SJSA1 (cell line): ENCODE measurements at places on chromosomes 1 and 21.

- no peak overlapping the region for H3K27ac ChIP-seq
- H3K4me3 ChIP-seq = peak overlapping the region; percentile 51
- no peaks in the 10 kb centered on the region for H3K36me3 ChIP-seq
- H3K4me1 ChIP-seq = peaks cover 15% of the 10 kb centered on the region
Observed at GRCh38 chr1:46203738-46204405, 738 bp downstream of the LURAP1 start.

DNA sequence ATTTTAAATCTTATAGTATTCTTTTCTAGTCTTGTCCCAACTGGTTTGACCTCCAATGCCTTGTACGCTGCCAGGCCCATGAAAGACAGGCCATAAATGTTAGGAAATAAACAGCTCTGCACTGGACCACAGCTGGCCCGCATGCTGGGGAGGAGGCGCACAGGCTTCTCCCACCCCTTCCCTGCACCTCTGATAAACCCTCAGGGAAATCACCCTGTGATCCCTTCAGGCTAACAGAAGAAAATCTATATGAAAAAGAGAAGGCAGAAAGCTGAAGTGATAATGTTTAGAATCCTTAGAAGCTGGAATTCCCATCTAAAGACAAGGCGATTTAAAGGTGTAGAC, 41.5 kb downstream of the COLGALT2 start:
- H3K27me3 ChIP-seq = no peaks in the 10 kb centered on the region
- H3K4me3 ChIP-seq = no peak overlapping the region
- no peak overlapping the region for H3K27ac ChIP-seq
- DNase-seq = no peak
- H3K4me1 ChIP-seq = peaks cover 10% of the 10 kb centered on the region
- H3K36me3 ChIP-seq = no peaks in the 10 kb centered on the region

GRCh38 chr1:226510453-226510852, 38.1 kb upstream of the STUM start:
- H3K36me3 ChIP-seq = no peaks in the 10 kb centered on the region
- H3K27me3 ChIP-seq = 0 out of 2 replicates have a peak, but pooled peaks cover 8% of the 10 kb centered on the region
- H3K27ac ChIP-seq = no peak overlapping the region
- no peak overlapping the region for H3K4me3 ChIP-seq
- peak; percentile 8 for DNase-seq

- peak within 1 kb of the TSS; percentile 67 for H3K27ac ChIP-seq
- H3K36me3 ChIP-seq = peaks cover 36% of the 10 kb centered on the region
- peak within 1 kb of the TSS; percentile 87 for H3K4me3 ChIP-seq
- DNase-seq = peak; percentile 90
- no peaks in the 10 kb centered on the region; the same call in 1 of the 2 replicates for H3K4me1 ChIP-seq
Observed at GRCh38 chr1:20507564-20508410, at the start of gene MUL1. MUL1 (minus strand) TSS chr1:20508151; CDS start chr1:20508024, 127 bp downstream.

DNA sequence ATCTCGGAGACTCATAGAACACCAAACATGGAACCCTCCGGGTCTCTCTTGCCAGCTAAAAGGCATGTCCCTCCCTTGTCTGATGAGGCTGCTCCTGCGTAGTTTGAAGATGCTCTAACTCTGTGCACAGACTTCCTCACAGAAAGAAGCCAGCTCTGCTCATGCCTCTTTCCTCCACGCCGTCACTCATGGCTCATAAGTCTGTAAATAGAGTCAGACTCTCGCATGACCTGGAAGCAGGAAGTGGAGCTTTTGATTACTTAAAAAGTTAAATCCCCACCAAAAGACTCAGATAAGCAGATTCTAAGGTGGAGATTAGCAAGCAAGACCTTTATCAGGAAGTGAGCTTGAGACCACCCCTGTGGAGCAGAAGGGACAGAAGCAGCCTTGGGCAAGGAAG, 171.6 kb downstream of the TRIM33 start:
- H3K27me3 ChIP-seq = peaks cover 4% of the 10 kb centered on the region; the same call in 1 of the 2 replicates
- no peak overlapping the region for H3K27ac ChIP-seq
- H3K4me3 ChIP-seq = no peak overlapping the region
- no peaks in the 10 kb centered on the region for H3K36me3 ChIP-seq
- DNase-seq = no peak
- no peaks in the 10 kb centered on the region for H3K4me1 ChIP-seq
